ENCODE measurements at places on chromosomes 5 and 9. TPM values are rescaled to one million over a fixed set of nuclear protein-coding genes. Genes with fewer than 3 reads are reported as not detected.

DNA sequence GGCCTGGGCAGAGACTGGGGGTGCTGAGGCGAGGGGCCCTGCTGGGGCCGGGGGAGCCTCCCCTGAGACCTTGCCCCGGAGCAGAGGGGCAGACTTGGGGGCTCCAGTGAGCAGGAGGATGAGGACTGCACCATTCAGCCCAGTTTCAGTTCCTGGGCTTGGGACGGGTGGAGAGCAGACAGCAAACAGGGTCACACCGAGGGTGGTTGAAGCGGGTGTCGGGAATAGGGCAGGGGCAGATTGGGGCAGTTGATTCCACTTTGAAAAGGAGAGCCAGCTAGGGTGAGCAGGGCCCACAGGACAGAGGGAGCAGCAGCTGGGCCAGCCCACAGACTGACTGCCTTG lies 4.5 kb downstream of the GRK6 start:
- no peak for DNase-seq

- DNase-seq: no peak
Observed at GRCh38 chr9:121527371-121527770, 27.7 kb upstream of the GGTA1 start.

SNAPC3 gene
- total RNA-seq: 38.3 TPM

SLC46A2 gene
- total RNA-seq: 0.27 TPM

- DNase-seq: no peak
Observed at GRCh38 chr5:136089791-136090190, 42.9 kb upstream of the SMAD5 start.

- no peak for DNase-seq
Observed at GRCh38 chr5:146306838-146307237, 31.8 kb upstream of the POU4F3 start.

All from sciatic nerve (tissue), 2 donors.